ENCODE measurements at places on chromosomes 3 and 15.

DNA sequence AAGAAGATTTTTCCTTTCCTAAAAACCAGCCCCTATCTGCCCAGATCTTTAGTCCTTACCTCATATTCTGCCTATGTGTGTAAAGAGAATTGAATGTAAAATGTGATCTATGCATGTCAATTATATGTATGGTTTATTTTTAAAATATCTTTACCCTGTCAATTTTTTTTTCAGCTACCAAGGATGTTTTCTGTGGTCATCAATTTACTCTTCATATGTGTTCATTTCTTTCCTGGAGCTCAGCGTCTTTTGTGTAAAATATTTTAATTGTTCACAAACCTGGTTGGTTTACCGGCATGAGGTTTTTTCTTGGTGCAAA lies 1.7 kb upstream of the NR2F2 start:
- no peak for DNase-seq

GRCh38 chr15:101773496-101774100 lies 29.7 kb upstream of the OR4F6 start:
- DNase-seq = no peak

DNA sequence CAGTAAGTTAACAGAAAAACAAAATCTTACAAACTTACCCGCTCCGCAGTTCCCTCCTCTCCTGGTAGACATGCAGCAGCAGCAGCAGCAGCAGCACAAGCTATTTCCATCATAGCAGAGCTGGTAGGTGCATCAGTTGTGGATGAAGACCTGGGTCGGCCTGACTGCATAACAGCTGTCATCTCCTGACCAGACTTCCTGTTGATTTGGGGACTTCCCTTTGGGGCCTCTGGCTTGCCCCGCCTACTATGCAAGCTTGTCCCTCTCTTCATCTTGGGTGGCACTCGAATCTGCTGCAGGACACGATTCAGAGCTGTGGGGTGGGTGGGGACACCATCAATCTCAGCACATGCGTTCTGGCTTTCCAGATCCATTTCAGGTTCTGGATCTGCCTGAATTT lies 65.7 kb downstream of the TMCC1 start:
- DNase-seq = no peak

DNA sequence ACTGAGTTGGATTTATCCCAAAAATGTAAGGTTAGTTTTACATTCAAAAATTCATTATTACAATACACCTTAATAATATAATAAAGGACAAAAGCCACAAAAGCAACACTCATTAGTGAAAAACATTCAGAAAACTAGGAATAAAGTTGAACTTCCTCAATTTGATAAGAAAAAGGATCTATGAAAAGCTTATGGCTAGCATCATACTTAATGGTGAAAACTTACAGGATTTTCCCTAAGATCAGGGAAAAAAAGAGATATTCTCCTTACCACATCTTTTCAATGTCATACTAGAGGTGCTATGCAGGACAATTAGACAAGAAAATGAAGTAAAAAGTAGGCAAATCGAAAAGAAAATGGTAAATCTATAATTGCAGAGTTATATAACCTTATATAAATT lies 279.9 kb downstream of the CGGBP1 start:
- no peak for DNase-seq

- DNase-seq = no peak
Measured at GRCh38 chr15:29124581-29125381, 144.8 kb downstream of the NSMCE3 start.

DNA sequence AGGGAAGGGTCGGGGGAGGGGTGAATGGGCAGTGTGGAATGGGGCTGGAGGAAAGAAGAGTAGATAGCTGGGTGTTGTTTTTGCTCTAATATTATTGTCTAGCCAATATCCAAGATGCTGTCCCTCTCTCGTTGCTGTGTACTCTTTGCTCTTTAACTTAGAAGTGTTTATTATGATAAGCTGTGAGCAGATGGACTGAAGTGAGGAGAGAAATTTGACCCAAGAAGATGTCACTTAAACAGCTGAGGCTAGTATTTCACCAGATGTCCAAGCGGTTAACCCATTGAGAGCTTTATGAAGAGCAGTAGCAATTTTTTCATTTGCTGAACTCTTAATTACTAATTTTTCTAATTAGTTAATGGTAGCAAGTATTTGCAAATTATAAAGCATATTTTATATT lies 212.2 kb upstream of the TP63 start:
- DNase-seq = no peak

GRCh38 chr3:57586778-57587177 lies 10.4 kb downstream of the ARF4 start:
- DNase-seq = no peak

DNA sequence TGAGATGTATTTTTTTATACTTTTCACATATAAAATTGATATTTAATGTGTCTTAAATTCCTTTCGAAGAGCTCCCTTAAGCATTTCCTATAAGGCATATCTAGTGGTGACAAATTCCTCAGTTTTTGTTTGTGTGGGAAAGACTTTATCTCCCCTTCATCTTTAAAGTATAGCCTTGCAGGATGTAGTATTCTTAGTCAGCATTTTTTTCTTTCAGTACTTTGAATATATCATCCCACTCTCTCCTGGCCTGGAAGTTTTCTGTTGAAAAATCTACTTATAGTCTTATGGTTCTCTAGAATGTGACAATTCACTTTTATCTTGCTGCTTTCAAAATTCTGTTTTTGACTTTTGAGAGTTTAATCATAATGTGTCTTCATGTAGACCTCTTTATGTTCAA lies 95.2 kb downstream of the EDEM1 start:
- DNase-seq = no peak

GRCh38 chr3:1971780-1972179 lies 126.9 kb upstream of the CNTN4 start:
- no peak for DNase-seq

DNA sequence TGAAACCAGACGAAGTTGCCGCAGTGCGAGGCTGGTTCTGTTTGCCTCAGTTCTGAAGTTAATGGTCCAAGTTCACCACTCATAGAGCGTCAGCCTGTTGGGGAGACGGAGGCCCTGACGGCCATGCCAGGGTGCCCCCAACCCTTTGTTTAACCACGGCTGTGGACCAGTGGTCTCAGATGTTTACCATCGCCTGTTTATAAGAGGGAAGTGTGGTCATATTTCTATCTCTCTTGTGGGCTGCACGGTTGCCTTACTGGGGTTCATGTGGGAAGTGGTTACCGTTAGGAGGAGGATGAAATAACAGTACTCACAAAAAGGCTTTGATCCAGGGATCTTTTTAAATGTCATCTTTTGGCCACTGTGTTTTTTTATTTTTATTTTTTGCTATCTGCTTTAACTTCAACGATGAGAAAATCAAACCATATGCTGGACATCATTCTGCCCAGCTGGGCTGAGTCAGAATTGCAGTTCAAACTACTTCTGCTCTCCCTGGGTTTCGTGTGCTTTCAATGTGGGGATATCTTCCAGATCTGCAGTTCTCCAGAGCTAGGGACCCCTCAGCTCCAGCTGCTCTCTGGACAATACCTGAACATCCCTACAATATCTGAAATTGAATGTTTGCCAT lies 17.8 kb downstream of the SMAD3 start:
- no peak for DNase-seq

GRCh38 chr15:100597862-100598261 lies 4.1 kb downstream of the LINS1 start:
- no peak for DNase-seq

- DNase-seq = no peak
Measured at GRCh38 chr15:98896802-98897732, 110.5 kb downstream of the PGPEP1L start.

Data from cortex of kidney (tissue), 1 donor.